ENCODE measurements at places on chromosomes 6 and 20.

- no peak for DNase-seq
Measured at GRCh38 chr20:59120919-59121318, 42.7 kb upstream of the ZNF831 start.

DNA sequence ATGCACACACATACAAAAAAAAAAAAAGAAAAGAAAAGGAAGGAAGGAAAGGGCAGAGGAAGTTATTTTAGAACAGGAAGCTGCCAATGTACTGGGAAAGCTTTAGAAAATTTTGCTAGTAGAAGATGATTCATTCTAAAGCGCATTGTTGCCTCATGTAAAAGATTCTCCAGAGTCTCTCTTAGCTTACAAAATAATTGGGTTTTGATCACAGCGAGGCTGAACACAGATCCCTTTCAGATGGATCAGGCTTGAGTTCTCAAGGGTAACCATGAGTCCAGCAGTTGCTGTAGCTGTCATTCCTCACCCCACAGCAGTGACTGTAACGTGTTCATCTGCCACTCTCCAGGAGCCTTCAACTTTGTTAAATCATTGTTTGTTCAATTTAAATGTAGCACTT is 81.9 kb downstream of the PHACTR2 start:
- no peak for DNase-seq

DNA sequence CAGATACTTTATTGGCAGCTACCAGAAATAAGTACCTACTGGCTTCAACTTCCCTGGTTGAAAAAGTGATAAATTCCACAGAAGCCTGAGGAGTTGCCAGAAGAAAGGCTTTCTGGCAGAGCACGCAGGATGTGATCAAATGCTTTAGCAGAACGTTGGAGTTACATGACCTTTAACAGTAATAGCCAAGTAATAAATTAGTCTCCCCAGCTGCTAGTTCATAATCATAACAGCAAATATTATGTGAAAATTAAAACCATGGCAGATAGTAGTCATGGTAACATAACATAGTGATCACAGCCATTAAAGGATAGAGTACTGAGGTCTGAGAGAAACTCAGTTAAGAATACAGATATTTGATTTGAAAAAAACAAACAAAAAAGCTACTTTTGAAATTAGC is 567.7 kb downstream of the ADGRB3 start:
- DNase-seq: no peak

- no peak for DNase-seq
Measured at GRCh38 chr6:81772741-81773140, 20.3 kb upstream of the TENT5A start.

- no peak for DNase-seq
Measured at GRCh38 chr6:111624401-111625098, 18.9 kb upstream of the TRAF3IP2 start.

- peak; percentile 13 for DNase-seq
Measured at GRCh38 chr6:42915732-42916131, at the start of gene PTCRA. PTCRA (plus strand) TSS chr6:42916053; CDS start chr6:42916070, 17 bp downstream.

DNA sequence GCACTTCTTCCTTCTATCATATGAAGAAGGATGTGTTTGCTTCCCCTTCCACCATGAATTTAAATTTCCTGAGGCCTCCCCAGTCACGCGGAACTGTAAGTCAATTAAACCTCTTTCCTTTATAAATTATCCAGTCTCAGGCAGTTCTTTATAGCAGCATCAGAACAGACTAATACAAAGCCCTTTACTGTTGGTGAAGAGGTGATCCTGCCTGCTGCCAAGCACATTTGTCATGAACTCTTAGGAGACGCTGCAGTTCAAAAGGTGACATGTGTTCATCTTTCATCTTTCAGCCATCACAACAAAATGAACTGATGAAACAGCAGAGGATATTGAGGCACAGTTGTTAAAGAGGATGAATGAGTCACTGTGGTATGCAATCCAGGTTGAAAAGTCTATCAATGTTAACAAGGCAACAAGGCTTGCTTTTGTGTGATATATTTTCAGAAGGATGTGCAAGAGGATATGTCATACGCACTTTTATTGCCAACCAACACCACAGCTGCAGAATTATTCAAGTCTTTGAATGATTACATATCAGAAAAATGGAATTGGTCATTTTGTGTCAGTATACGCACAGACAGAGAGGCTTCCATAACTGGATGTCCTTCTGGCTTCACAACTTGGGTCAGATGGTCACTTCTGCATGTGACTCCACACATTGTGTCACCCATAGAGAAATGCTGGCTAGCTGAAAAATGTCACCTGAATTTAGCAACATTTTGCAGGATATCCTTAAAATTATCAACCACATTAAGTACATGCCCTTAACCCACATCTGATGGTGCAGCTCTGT is 52.4 kb upstream of the PLN start:
- DNase-seq: no peak

DNA sequence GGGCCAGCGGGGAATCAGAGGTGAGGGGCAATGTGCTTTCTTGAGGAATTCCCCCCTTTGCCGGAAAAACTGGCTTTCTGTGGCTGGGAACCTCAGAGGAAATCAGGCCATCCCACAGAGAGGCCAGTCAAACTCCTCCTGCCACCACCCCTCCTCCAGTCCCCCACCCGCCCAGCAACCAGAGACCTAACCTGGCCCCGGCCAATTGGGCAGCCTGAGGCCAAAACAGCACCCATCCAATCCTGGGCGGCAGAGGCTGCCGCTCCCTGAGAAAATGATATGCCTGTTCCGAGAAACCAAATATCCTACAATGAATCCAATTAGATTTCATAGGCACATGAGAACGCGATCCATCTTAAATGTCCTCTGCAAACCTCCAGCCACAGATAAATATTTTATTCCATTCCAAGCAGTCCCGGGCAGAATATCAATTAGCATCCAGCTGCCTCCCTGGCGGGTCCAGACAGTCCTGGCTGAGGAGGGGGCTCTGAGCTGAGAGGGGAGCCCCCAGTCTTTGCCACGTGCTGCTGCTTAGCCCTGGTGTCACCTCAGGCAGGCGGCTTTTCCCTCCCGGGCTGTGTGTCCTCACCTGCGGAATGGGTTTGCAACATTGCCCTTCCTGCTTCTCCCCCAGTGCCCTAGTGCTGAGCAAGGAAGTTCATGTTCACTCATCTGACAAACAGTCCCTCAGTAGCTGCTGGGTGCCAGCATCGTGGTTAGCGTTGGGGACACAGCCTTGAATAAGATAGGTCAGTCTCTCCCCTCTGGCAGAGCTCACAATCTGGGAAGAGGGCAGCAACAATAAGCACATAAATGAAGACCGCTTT is 95.0 kb downstream of the DLGAP4 start:
- DNase-seq: peak; percentile 55

DNA sequence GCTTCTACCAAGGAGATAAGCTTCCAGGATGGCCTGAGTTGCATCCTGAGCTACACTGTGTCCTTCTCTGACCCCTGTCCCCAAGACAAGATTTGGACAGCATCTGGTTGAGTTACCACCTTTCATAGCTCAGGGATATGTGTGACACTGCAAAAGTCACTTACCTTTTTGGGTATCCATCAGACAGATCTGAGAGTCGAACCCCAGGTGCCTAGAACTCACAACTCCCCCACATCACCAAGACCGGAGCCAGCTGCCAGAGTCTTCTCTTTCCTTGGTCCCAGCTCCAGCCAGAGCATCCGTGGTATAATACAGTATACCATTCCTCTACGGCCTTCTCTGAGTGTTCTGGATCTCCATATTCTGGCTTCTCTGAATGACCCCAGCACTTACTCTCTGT is 133.0 kb downstream of the CD83 start:
- DNase-seq: no peak

- no peak for DNase-seq
Measured at GRCh38 chr6:18352001-18352400, 35.1 kb upstream of the RNF144B start.

GRCh38 chr6:68572975-68573374 is 62.1 kb upstream of the ADGRB3 start:
- peak; percentile 74 for DNase-seq

DNA sequence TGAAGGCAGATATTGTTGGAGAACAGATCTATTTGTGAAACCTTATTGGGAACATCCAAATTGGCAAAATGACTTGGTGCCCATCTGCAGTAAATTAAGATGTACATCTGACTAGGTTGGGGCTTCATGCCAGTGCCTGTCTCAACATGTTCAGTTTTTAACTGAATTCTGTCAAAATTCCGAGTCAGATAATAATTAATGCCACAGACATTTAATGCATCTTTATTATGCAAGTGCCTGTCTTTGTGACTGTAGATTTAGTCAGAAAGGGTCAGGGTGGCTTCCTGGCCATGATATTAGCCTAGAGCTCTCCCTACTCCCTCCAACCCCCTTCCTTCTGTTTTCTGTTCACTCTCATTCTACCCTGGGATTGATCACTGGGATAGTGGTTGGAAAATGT is 199.3 kb upstream of the FLRT3 start:
- no peak for DNase-seq

- DNase-seq: peak; percentile 7
Measured at GRCh38 chr6:127641905-127642304, 64.9 kb downstream of the C6orf58 start.

All from RPMI8226 (cell line).